ENCODE measurements at places on chromosomes 6 and 20. TPM values are rescaled to one million over a fixed set of nuclear protein-coding genes. Genes with fewer than 3 reads are reported as not detected.

DNA sequence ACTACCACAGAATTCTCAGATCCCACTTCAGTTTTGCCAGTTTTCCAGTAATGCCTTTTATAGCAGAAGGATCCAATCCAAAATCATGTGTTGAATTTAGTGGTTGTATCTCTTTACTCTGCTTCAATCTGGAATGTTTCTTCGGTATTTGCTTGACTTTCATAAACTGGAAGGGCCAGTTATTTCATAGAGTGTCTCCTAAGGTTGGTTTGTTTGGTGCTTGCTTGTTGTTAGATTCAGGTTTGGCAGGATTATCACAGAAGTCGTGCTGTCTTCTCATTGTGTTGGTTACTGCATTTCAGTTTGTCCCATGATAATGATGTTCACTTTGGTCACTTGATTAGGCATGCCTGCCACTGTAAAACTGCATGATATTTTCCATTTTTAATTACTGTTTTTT, 45.7 kb downstream of the TMEM200A start:
- H3K36me3 ChIP-seq = peaks cover 3% of the 10 kb centered on the region
- no peak overlapping the region for H3K4me3 ChIP-seq
- H3K27me3 ChIP-seq = no peaks in the 10 kb centered on the region
- peaks cover 4% of the 10 kb centered on the region for H3K4me1 ChIP-seq
- H3K27ac ChIP-seq = no peak overlapping the region

- no peak for DNase-seq
- peaks cover 24% of the 10 kb centered on the region for H3K27me3 ChIP-seq
- H3K36me3 ChIP-seq = no peaks in the 10 kb centered on the region
These were observed 116.8 kb downstream of the DNAH8 start for GRCh38 chr6:38831865-38832264.

DNA sequence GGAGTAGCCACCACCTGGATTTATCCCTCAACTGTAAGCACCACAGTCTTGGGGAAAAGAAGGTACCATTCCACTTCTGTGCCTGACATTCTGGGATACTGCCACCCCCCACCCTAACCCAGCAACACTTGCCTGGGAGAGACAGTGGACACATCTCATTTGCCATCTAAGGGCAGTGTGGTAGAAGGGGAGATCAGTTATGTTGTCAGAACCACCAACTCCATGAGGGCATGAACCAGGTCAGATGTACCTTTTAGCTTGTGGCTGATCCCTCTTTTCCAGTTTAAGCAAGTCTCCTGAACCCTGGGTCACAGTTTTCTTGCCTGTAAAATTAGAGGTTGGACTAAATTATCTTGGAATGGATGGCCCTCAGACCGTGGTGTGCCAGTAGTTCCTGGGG, 165.5 kb downstream of the SCP2D1 start:
- H3K4me3 ChIP-seq = no peak overlapping the region
- DNase-seq = no peak
- H3K27me3 ChIP-seq = peaks cover 7% of the 10 kb centered on the region
- no peaks in the 10 kb centered on the region for H3K36me3 ChIP-seq

- no peaks in the 10 kb centered on the region for H3K27me3 ChIP-seq
- H3K4me1 ChIP-seq = peaks cover 62% of the 10 kb centered on the region
- H3K27ac ChIP-seq = peak overlapping the region; percentile 47
These were observed 597 bp downstream of the ADA start for GRCh38 chr20:44650771-44651433.

- H3K36me3 ChIP-seq = no peaks in the 10 kb centered on the region
- no peak overlapping the region for H3K27ac ChIP-seq
- H3K27me3 ChIP-seq = peaks cover 10% of the 10 kb centered on the region
- no peak for DNase-seq
- H3K4me1 ChIP-seq = no peaks in the 10 kb centered on the region
These were observed 46.8 kb upstream of the UNC93A start for GRCh38 chr6:167244064-167244960.

DNA sequence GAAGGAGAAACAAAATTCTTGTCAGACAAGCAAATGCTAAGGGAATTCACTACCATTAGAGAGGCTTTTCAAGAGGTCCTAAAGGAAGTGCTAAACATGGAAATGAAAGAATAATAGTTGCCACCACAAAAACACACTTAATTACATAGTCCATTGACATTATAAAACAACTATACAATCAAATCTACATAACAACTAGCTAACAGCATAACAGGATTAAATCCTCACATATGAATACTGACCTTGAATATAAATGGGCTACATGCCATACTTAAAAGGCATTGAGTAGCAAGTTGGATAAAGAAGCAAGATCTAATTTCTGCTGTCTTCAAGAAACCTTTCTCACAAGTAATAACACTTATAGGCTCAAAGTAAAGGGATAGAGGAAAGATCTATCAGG, 811.5 kb upstream of the CITED2 start:
- H3K4me3 ChIP-seq = no peak overlapping the region
- no peak for DNase-seq
- no peaks in the 10 kb centered on the region for H3K4me1 ChIP-seq
- no peak overlapping the region for H3K27ac ChIP-seq
- peaks cover 4% of the 10 kb centered on the region for H3K27me3 ChIP-seq
- peaks cover 4% of the 10 kb centered on the region for H3K36me3 ChIP-seq

Gene PRSS35
- total RNA-seq = not detected

Gene CYP24A1
- not detected for total RNA-seq
